LoVo (cell line): ENCODE measurements at places on chromosomes 1 and 21.

DNA sequence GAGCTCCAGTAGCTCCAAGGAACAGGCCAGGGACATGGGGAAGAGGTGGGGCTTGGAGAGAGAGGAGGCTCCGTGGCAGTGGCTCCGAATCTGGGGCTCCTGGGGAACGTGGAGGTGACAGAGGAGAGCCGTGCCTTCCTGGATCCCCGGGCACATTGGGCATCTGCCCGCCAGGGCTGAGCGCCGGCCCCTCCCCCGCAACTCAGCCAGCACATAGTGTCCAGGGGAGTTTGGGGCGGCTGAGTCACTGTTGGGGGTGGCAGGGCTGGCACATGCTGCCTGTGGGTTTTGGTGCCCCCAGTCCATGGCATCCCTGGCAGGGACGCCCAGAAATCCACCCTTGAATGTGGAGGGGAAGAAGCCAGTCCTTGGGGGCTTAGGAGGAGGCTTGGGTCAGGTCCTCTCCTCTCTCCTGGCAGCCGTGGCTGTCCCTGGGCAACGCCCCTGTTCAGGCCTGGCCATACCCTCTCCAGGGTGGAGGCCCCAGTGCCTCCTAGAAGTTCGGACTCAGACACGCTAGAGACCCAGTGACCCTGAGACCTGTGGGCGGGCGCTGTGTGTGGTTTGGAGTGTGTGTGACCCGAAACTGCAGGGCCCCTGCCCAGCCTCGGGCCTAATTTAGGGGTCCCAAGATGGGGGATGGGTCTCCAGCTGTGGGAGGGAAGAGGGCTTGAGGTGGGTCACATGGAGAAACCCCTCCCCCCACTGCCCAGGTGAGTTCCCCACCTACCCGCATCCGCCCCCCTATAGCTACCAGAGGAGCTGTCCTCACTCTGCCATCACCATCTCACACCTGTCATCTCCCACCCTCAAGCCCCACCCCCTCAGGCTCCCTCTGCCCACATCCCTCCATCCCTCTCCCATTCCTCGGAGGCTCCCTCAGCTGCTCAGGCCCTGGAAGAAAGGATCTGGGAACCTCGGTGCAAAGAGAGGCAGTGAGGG lies 1.6 kb downstream of the HSPB7 start:
- DNase-seq, result no peak

DNA sequence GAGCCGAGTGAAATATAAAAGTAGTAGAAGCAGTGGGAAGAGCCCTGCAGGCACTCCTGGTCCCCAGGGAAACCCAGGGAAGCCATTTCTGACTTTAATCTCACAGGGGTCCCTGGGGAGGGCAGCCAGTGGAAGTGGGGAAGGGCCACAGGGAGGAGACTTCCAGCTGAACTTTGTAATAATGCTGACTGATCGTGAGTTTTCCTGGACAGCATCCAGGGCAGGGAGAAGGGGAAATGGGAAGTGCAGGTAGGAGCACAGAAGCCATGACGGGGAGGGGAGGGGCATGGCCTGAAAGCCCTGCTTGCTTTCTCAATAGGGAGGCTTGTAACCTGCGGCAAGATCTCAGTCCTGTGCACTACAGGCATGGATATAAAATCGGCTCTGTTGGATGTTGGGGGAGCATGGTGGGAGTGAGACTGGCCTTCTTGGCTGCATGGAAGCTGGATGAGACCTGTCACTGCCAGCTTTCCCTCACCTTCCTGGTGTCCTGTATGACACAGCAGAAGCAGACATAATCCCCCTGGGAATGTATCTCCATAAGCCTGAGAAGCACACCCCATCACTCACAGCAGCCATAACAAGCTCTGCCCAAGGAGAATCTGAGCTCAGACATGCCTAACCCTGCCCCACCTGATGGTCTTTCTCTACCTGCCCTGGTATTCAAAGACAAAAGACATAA lies 15.1 kb upstream of the MX1 start:
- DNase-seq, result no peak

DNA sequence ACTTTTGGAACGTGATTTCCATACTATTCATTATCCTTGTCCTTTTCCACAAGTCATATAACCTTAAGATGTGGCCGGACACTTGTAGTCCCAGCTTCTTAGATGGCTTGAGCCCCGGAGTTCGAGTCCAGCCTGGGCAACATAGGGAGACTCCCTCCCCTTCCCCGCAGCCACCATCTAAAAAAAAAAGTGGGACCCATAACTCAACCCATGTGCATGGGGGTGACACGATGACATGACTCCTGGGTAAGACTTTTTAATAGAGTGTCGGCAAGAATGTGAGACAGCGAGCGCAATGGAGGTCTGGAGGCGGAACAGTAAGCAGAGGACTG lies 25.7 kb downstream of the MIA3 start:
- no peak for DNase-seq

- DNase-seq, result no peak
Measured at GRCh38 chr1:43949678-43950077, 2.9 kb downstream of the IPO13 start.
